Stimulated activated CD8-positive, alpha-beta memory T cell treated with anti-CD3 and anti-CD28 coated beads, Interleukin-2, amount 100 ng/mL, for 1 hour (primary cell): ENCODE measurements at places on chromosomes 5 and 9.

DNA sequence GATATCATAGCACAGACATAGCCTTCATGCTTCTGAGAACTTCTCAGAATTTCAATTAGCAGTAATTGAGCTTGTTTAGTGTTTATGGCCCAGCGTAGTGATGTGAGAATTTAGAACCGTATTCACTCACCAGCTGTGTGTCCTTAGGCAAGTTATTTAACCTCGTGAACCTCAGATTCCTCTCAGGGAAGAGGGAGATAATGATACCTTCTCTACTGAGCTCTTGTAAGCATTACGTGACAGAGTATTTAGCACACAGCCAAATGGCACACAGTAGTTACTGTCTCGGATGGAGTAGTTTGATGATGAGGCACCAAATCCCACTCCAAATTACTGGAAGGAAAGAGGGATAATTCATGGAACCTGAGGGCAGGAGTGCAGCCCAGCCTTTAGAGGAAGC lies 429.3 kb downstream of the CCDC171 start:
- no peak for DNase-seq

GRCh38 chr9:80811003-80811402 lies 878.3 kb downstream of the TLE1 start:
- DNase-seq = no peak

DNA sequence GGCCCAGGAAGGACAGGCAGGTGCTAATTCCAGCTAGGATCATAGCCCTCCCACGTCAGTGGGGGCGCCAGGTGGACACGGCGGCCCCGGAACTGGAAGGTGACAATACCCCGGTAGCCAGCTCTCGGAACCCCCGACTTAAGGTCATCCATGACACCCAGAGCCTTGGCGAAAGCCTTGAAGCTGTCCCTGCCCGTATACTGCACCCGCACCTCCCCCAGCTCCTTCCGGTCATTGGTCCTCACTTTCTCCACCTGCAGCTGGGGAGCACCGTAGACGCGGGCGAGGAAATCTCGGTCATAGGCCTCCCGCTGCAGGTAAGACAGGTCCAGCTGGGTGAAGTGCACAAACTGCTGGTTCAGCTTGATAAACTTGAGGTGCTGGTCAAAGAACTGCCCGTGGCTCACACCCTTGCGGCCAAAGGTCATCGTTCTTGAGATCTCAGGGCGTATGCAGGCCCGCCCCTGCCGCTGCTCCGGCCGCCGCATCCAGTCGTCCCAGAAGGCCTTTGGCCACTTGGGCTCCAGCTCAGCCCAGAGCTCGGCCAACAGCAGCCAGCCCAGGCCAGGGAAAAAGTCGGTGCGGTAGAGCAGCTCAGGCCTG lies 10.9 kb downstream of the MGAT1 start:
- DNase-seq = no peak

- DNase-seq = no peak
Measured at GRCh38 chr5:33179301-33179700, 261.5 kb upstream of the TARS1 start.

GRCh38 chr5:77117161-77117560 lies 30.1 kb upstream of the ZBED3 start:
- no peak for DNase-seq

GRCh38 chr5:78260771-78261170 lies 33.7 kb downstream of the AP3B1 start:
- no peak for DNase-seq

- DNase-seq = no peak
Measured at GRCh38 chr5:180294411-180294810, 2.5 kb upstream of the MAPK9 start.

DNA sequence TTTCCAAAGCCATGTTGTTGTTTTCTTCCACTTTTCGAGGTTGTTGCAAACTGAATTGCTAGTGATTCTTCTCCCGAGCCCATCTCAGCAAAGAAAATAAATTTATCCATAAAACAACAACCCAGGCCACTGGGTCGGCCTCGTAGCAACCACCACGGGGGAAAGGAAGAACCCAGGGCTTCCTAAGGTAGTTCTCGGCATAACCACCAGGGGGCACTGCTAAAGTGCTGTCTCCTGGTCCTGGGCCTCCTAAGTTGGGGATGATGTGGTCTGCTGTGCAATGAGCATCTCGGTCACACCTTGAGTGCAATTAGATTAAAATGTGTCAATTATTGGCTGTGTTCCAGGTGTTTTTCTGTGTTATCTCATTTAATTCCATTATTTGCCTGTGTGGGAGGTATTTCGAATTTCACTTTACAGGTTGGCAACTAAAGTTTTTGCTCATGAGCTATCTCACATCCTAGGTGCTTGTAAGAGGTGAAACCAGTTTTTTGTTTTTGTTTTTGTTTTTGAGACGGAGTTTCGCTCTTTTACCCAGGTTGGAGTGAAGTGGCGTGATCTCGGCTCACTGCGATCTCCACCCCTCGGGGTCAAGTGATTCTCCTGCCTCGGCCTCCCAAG lies 102.8 kb upstream of the DAP start:
- peak; percentile 19 for DNase-seq

DNA sequence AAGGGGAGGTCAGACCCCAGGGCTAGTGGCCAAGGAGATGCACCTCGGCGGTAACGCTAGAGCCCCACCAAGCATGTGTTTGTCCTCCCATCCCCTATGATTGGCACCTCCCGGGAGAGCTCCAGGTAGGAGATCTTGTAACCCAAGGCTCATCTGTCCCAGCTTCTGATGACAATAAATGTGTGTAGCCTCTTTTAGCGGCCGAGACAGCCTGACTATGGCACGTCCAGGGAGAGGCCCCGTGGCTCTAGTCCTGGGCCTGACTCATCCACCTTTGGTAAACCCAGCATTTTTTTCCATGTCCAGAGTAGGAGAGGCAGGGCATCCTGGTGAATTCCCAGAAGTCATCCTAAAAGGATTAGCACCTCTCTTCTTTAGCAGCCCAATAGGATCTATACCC lies 39.2 kb downstream of the IRF1 start:
- no peak for DNase-seq

- no peak for DNase-seq
Measured at GRCh38 chr9:7656636-7657035, 142.9 kb downstream of the DMAC1 start.

DNA sequence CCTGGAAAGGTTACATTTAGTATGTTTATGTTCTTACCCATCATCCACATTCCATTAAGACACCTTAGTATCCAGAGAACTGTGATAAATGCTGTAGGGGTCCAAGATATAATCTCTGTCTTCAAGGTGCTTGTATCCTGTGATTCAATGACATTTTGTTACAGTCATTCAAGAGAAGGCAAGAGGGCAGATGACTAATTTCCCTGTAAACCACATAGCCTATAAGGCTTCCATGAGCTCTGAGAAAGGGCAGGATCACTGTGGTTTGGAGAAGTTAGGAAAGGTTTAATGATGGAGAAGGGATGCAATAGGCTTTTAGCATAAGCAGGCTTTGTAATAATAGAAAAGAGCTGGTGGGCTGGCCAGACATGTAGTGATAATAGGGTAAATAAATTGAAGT lies 40.0 kb downstream of the PAPPA start:
- DNase-seq = no peak

GRCh38 chr5:6576861-6577501 lies 55.9 kb downstream of the NSUN2 start:
- DNase-seq = no peak

DNA sequence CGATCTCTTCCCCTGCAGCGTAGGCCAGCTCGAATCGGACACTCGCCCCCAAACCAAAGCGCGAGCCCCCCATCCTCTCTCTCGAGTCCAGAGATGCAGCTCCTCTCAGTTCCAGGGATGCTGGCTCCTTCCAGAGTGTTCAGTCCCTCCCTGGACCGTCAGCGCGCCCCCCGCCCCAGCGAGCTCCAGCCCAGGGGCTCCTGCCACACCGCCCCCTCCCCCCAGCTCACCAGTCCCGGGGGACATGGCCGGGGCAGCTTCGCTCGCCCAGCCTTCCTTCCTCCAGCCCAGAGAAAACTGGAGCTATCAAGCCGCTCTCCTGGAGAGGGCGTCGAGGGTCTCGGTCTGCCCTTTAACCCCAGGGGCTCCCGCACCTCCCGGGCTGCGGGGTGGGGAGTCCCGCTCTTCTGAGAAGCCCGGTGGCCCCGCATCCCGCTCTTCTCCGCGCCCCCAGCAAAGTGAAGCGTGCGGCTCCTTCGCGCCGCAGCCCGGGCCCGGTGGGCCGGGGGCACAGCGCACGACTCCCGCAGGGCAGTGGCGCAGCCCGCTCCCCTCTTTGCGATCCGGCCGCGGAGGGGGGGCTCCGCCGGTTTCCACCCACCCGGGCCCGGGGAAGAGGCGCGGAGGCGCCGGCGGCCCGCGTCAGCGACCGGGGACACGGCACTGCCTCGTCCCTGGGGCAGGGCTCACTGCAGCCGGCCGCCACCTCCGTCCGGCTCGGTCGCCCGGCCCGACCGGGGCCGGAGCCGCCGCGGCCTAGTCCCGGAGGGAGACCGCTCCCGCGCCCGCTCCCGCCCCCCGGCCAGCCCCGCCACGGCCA lies 587 bp downstream of the MIER3 start:
- DNase-seq = peak; percentile 0

DNA sequence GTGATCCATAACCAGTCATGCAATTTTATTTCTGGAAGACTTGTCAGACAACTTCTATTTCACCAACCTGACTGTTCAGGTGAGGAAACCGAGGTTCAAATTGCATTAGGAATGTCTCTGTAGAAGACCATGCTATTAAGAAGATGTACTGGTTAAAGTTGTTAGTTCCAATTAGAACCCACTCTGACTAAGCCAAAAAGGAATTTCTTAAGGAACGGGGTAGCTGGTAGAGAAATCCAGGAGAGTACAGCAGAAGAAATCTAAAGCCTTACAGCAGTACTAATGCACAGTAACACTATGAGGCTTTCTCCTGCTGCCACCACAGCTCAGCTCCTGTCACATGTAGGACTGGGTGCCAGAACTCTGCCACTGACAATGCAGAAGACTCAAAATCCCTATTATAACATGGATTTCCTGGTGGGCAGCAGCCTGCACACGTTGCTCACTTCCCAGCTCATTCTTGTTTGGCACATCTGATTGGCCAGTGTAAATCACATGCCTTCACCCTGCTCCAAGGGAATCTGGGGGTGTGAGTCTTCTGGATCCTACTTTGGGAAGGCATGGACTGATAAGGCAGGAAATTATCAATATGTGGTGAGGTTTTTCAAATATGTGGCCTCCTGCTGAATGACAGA lies 37.1 kb downstream of the CAST start:
- DNase-seq = no peak

- peak; percentile 19 for DNase-seq
Measured at GRCh38 chr5:50711280-50711679, 44.8 kb downstream of the PARP8 start.

DNA sequence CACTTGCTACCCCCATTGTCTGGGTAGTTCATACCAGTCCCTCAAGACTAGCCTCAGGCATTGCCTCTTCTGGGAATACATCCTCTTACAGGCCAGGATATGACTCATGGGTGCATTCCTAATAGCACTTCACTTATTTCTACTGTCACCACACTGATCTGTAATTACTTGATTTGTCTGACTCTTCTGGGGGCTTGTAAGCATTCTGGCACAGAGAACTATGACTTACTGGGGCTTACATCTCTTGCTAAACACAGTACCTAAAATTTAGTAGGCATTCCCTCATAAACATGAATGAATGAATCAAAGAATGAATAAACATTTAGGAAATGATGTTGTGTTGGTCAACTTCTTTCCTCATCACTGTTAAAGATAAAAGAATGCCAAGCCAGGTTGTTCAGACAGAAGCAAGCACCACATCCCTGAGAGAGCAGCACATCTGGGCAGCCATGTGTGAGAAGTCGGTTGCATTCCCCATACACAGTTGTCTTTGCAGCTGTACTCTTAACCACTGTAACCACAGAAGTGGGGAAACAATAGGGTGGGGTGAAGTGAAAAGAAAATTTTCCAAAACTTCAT lies 27.6 kb downstream of the IL7R start:
- DNase-seq = no peak

DNA sequence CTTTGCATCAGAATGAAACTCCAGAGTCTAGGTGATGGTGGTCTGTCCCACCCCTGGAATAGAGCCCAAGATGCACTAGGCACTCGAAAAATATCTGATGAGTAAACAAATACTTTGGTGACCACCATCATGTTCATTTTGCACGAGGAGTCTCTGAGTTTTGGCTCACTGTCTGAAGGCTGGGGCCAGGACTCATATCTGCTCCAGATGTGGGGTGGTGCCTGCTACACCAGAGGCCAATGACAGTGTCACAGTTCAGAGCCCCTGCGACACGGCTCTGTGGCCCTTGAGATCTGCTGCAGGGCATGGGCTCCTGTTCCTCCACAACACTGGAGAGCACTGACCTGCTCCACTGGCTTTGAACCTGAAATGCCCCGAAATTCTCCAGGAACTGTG lies 164.6 kb downstream of the ROR2 start:
- DNase-seq = no peak

GRCh38 chr5:124740991-124741583 lies 5.4 kb downstream of the ZNF608 start:
- no peak for DNase-seq

GRCh38 chr9:123250504-123250903 lies 17.9 kb downstream of the STRBP start:
- DNase-seq = no peak

DNA sequence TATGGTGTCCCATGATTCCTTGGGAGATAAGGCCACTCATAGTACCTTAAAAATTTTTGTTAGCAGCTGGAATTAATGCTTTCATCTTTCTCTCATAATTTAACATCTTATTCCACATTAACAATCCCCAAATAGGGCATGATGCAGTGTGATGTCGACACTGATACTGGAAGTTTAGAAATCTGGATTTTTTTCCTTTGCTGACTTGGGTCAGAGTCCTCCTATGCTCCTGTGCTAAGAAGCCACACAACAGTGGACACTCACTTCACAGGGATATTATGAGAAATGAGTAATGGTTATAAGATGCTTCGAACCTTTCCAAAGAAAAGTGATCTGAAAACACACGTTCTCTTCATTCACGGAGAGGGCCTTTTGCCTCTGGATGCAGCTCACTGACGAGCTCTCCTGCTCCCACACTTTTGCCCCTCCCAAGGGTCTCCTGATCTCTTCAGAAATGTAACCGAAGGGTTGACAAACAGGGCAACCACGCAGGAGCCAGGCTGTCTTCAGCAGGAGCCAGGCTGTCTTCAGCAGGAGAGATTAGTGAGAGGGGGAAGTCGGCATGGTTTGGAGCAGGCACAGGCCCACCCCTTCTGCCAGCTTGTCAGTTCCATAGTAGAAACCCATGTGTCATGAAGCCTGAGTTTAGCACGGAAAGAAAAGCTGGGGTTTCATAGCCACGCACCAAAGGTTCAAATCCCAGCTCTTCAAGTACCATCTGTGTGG lies 247.8 kb downstream of the AOPEP start:
- DNase-seq = no peak

- DNase-seq = no peak
Measured at GRCh38 chr9:16221366-16221765, 649.1 kb downstream of the BNC2 start.

DNA sequence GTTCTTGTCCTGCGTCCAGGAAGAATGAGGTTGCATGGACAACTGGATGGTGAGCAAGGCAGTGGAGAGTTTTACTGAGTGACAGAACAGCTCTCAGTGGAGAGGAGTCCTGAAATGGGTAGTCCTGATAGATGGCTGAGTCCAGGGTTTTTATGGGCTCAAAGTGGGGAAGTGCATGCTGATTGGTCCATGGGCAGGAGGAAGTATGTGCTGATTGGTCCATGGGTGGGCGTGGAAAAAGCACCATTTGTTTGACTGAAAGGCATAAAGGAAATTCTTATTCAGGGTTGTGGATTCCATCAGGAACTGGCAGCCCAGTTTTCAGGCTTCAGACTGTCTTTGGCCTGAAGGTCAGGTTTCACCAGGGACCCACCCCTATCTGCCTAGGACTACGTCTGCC lies 10.6 kb downstream of the FSD1L start:
- DNase-seq = no peak

GRCh38 chr5:82599692-82600091 lies 321.5 kb upstream of the RPS23 start:
- no peak for DNase-seq

GRCh38 chr9:109286571-109286977 lies 34.3 kb downstream of the EPB41L4B start:
- no peak for DNase-seq
